ENCODE measurements at places on chromosomes 2 and 18.

GRCh38 chr2:239075918-239076758 is 228.3 kb downstream of the TWIST2 start:
- DNase-seq, result no peak

- no peak for DNase-seq
Observed at GRCh38 chr2:53087874-53088461, 679.6 kb upstream of the CHAC2 start.

DNA sequence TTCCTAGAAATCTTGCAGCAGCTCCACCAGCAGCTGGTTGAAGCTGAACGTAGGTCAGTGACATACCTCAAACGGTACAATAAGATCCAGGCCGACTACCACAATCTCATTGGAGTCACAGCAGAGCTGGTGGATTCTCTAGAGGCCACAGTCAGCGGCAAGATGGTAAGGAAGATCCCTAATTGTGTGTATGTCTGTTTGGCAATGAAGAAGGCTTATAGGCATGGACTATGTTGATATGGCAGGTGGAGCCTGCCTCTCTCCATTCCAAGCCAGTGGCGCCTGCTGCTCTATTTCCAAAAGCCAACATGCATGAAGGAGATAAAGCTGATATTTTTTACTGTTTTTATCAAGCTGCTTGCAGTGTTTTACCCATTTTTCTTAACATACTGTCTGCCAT is 36.8 kb downstream of the ARMC9 start:
- DNase-seq, result no peak

- no peak for DNase-seq
Observed at GRCh38 chr2:177429688-177430325, 37.2 kb downstream of the AGPS start.

DNA sequence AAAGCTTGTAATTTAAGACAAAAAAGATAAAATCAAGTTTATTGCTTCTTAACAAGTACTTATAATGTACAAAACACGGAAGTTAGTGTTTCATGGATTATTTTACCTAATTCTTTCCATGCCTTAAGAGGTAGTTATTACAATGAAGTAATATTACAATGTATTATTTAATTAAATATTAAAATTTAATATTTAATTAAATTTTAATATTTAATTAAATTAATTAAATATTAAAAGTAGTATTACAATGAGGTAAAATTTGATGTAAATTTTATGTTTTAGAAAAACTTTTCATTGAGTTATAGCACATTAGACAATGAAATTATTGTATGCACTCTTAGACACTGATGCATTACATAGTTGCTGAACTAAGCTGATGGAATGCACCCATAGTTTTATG is 220.7 kb upstream of the NETO1 start:
- DNase-seq, result no peak

- DNase-seq, result no peak
Observed at GRCh38 chr2:224436634-224437033, 34.7 kb upstream of the FAM124B start.

- DNase-seq, result no peak
Observed at GRCh38 chr2:223055836-223056235, 3.8 kb downstream of the KCNE4 start.

GRCh38 chr2:77652499-77652898 is 130.3 kb upstream of the LRRTM4 start:
- DNase-seq, result no peak
